ENCODE measurements at places on chromosomes 16 and 17.

- no peak for DNase-seq
These were observed 11.8 kb upstream of the TBKBP1 start for GRCh38 chr17:47682138-47682537.

DNA sequence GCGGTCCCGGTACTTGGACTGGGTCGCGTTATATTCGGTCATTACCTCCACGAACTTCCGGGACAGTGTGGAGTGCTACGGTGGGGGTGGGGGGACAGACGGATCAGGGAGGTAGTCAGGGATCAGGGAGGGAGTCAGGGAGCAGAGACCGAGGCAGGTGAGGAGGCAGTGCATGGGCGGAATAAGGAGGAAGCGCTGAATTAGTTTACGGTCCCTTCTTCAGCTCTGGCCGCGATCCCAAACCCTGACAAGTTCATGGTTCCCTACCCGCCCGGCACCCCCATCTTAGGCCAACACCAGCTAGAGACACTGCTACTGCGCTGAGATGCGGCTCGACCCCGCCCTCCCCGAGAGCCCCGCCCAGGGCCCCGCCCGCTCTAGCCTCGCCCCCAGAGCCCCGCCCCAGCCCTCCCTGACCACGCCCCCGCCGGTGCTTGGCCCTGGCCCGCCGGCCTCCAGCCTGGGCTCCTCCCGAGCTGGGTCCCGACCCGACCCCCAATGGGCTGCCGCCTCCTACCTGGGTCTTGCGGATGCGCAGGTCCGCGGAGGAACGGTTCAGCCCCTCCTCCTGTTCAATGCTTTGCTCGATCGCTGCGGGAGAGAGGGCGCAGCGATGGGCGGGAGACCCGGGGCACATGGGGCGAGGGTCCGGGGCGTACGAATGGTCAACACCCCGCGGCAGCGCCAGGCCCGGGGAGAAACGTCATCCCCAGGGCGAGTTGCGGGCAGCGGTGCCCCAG, 12.1 kb downstream of the HSD3B7 start:
- DNase-seq, result no peak

DNA sequence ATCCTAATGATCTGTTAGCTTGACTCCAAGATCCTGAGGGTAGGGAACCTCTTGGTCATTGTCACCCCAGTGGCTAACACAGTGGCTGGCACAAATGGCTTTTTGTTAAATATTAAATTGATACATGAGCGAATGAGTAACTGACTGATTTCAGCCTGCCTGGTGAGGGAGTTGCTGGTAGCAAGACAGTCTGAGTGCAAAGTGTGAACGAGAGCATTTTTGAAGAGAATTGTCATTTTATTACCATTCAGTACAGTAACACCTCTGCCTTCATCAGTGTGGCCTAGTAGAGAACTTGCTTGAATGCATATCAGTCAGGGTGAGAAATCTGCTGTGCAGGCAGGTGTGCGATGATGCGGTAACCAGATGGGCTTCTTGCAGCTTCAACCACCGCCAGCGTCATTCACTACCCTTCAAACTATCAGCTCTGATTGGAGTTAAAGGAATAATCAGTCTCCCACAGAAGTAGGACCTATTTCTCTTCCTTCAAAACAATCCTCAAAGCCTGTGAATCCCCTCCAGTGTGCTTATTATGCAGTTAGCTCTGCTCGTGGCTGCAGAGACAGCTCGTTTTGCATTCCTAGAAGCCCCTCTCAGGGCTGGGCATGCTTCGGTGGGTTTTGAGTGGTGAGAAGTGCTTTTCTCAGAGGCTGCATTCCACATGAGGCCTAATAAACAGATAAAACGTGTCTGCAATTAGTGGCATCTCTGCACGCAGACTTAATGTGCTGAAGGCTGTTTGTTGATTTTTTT, 29.0 kb downstream of the HEXIM2 start:
- no peak for DNase-seq

- no peak for DNase-seq
These were observed 1468.6 kb downstream of the CDH11 start for GRCh38 chr16:63653044-63653839.
